Right ventricle myocardium inferior (tissue), 1 donor: ENCODE measurements at places on chromosomes 16 and 17.

DNA sequence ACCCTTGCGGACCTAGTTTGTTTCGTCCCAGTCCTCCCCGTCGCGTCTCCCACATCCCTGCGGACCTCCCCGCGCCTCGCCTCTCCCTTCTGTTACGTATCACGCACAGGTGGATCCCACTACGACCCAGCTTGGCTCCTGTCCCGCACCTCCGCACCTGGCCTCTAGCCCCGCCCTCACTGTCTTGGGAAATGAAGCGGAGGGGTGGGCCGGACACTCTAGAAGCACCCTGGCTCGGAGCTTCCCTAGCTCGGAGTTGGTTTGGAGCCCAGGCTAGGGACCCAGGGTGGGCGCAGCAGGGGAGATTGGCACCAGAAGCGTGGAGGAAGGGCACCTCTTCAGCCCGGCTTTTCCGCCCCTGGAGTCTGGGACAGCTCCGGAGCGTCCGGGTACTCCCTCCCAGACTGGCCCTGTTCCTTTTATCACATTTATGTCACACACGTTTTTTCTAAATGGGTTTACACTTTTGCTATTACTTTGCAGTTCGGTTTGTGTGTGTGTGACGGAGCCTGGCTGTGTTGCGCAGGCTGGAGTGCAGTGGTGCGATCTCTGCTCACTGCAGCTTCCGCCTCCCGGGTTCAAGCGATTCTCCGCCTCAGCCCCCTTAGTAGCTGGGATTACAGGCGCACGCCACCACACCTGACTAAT, 1.4 kb upstream of the CEMP1 start:
- DNase-seq, result peak; percentile 85

DNA sequence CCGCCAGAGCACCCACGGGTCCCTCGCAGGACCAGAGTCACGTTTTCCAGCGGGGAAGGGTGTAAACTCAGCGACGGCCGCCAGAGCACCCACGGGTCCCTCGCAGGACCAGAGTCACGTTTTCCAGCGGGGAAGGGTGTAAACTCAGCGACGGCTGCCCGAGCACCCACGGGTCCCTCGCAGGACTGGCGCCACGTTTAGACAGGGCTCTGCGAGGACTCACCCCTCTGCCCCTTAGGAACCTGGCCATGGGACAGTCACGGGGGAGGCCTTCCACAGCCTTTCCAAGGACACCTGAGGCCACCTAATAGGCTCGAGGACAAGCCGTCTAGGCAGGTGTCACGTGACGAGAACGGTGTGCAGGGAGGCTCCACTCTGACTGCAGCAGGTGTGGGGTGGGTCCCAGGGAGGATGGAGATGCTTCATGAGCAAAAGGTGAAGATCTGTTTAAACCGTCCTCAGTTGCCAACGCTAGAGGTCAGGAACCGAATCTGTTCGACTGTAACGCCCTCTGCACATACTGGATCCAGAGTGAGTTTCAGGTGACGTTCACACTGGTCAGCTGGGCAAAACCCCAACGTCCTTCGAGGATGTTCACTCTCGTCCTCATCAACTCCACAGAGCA, 48.0 kb upstream of the METRNL start:
- DNase-seq, result no peak

- no peak for DNase-seq
Observed at GRCh38 chr16:84406006-84406963, 37.9 kb downstream of the ATP2C2 start.

- DNase-seq, result no peak
Observed at GRCh38 chr17:38420518-38420917, 7.7 kb upstream of the ARHGAP23 start.

DNA sequence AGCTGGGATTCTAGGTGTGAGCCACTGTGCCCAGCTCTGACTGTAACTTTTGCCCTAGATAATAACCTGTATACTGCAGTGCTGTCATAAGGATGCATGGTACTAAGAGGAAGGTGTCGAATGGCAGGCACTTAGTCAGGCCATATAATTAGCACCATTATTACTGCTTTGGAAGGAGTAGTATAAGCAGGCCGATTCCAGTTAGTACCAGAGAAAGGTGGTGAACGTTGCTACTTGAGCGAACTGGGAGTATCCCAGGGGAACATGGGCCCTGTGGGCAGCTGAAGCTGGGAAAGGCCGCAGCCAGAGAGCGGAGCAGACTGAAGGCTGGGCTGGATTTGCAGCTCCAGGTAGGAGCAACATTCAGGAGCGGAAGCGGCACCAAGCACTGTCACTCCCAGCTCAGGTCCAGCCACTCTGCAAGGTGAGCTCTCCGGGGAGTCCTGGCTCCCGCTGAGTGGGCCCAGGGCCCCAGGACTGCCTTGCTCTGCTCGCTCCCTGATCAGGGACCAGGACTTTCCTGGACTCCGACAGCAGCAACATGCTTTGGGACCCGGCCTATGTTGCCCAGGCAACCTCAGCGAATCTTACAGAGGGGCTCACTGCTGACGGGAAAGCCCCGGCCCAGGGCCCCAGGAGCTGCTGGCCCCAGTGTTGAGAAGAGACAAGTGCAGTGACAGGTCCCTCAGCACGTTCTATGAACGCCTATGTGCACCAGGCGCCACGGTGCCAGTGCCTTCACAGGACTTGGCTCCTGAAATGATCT, 28.6 kb downstream of the C16orf74 start:
- DNase-seq, result no peak

- DNase-seq, result no peak
Observed at GRCh38 chr16:17591655-17592405, 121.1 kb upstream of the XYLT1 start.

DNA sequence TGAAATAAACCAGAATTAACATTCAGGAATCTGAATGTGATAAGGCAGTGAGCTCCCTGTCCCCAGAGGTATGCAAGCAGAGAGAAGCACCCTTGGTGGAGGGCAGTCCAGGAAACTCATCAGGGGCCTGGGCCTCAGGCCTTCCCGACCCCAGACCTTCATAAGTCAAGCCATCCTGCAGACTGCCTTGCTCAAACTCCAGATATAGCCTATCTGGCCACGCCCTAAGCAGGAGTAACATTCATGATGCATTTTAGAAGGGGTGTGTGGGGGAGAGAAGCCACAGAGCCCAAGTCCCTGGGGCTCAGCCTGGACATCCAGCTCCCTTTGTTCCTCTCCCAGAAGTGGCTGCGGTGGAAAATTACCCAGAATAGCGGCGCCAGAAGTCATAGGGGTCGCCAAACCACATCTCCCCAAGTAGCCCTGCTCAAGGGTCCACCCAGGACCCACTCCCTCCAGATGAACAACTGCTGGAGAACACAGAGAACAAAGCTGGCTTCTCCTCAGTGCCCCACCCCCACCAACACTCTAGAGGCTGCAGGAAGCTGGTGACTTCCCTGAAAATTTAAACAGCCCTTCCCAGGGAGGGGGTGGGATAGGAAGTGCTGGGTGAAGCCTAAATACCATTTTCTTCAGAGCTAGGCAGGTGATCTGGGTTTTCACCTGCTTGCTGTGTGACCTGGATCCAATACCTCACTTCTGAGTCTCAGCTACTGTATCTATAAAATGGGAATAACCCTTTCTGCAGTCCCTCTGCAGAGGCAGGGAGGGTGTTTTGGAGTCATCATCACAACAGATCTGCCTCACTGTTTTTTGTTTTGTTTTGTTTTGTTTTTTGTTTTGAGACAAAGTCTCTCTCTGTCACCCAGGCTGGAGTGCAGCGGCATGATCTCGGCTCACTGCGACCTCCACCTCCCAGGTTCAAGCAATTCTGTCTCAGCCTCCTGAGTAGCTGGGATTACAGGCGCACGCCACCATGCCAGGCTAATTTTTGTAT, 1.5 kb upstream of the SREBF1 start:
- DNase-seq, result peak; percentile 79

DNA sequence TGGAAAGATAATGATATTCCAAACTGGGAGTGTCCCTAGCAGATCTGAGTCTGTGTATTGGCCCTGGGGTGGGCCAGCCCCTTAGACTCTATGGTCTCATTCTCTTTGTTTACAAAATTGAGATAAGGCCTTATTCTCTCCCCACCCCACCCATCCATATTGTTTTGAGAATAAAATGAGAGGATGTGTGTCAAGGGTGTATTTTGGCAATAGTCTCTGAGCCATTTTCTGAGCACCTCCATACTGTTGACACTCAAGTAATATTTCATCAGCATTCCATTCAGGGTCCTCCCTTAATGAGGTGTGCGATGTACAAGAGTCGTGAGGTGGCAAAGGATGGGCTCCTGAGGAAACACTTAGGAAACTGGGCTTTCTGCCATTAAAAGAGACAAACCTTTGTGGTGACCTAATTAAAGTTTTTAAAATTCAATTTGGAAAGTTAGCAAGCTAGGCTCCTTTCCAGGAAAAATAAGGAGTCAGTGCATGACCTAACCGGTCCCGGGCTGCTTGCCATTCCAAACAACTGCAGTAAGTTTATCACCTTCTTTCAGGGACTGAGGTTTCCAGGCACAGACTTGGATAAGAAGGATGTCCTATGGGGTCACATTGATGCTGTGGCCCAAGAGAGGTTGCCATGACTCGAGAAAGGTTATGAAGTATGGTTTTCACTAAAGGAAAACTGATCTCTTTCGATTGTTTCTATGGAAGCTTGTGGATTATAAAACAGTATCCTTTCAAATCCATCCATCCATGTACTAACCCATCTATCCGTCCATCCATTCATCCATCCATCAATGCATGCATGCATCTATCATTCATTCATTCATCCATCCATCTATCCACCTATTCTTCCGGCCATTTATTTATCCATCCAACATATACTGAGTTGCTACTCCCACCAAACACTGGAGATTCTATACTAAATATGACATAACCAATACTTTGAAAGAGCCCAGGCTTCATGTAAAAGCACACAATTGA, 443.3 kb downstream of the UTP18 start:
- peak; percentile 74 for DNase-seq

DNA sequence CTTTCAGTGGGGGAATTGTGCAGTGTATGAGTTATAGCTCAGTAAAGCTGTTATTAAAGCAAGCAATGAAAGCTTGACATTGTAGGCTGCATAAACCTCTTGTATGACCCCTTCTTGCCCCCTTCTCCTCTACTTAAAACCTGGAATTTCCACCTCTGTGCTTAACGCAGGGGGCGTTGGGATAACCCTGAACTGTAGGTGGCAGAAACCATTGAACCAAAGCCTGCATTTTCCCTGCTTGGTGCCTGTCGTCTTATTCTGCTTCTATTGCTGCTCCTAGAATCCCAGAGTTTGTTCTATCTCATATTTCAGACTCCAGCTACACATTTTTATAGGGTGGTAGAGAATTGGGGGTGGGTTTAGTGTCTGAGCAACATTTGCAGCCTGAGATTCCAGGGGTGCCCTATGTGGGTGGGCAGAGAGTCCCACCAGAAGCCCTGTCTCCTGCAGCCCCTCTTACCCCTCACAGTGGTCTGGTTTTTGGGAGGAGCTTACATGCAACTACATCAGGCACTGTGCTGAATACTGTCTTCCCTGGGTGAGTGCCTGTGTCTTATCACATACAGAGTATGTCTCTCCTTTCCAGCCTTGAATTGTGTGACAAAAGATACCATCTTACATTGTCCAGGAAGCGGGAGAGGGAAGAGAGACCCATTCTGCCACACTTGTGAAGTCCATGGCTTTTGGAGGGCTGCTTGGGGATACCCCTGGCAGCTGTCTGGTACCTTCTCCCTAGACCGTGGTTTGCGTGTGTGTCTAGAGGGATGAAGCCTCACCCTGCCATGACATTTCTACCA, 407.7 kb upstream of the EEF2KMT start:
- DNase-seq, result no peak

GRCh38 chr16:2713523-2713922, 6.5 kb downstream of the PRSS27 start:
- DNase-seq, result no peak

- no peak for DNase-seq
Observed at GRCh38 chr17:17888371-17888770, 51.6 kb upstream of the SREBF1 start.

- peak; percentile 84 for DNase-seq
Observed at GRCh38 chr16:23836404-23837311, 875 bp downstream of the PRKCB start.

- no peak for DNase-seq
Observed at GRCh38 chr17:45411348-45412105, 21.1 kb downstream of the ARHGAP27 start.

GRCh38 chr16:66251476-66252160, 114.9 kb upstream of the CDH5 start:
- DNase-seq, result no peak

GRCh38 chr17:82388223-82388921, 16.8 kb downstream of the UTS2R start:
- DNase-seq, result no peak

- DNase-seq, result no peak
Observed at GRCh38 chr17:30519707-30520106, 42.5 kb downstream of the GOSR1 start.

GRCh38 chr17:68133346-68134045, 98.0 kb downstream of the KPNA2 start:
- DNase-seq, result no peak

- no peak for DNase-seq
Observed at GRCh38 chr16:65059406-65059980, 62.4 kb downstream of the CDH11 start.

DNA sequence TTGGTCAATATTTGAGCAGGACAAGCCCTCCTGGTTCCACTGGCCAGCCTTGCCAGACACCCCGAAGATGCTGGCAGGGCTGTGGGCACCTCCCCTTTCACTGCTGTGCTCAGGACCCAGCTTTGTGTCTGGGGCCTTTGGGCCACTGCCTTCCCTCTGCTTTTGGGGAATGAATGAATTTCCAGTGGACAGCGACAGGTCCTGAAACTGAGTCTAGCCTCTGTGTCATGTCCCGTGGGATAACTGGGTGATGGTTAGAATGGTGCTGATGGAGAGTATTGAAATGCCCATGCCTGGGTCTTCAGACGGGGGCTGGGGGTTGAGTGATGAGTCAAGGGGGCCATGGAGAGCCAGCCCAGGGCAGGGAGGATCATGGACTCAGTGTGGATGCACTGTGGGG, 135.8 kb downstream of the FOXL1 start:
- DNase-seq, result no peak

- DNase-seq, result no peak
Observed at GRCh38 chr16:11325404-11326083, 19.7 kb upstream of the RMI2 start.

GRCh38 chr17:63429766-63430165, 16.3 kb downstream of the CYB561 start:
- DNase-seq, result no peak

GRCh38 chr16:50857881-50858280, 116.0 kb downstream of the CYLD start:
- DNase-seq, result no peak

- no peak for DNase-seq
Observed at GRCh38 chr16:1678500-1679098, 520 bp downstream of the JPT2 start.

DNA sequence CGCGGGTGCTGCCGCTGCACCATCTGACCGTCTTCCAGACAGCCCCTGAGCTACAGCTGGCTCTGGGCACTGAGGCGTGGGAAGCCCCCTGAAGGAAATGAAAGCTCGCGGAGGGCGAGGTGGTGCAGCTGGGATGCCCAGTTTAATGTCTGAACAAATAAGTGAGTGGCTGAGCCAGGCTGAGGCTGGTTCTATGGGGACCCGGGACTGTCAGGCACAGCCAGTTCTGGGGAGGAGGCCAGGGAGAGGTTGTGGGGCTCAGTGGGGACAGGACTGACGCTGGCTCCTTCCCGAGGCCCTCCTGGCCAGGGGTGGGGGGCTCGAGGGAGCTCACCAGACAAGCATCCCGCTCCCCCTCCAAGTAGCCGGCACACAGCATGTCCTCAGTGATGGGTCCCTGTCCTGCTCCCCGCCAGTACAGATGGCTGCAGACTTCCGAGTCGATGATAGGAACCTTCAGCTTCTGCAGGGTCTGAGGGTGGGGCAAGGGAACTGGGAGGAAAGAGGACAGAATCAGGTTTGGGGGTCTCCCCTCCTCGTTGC, 4.4 kb downstream of the PRSS22 start:
- no peak for DNase-seq

GRCh38 chr16:70407811-70408274, 31.1 kb downstream of the ST3GAL2 start:
- DNase-seq, result no peak
